IPS DF 6.9 (cell line): ENCODE measurements at places on chromosomes 6 and 20.

DNA sequence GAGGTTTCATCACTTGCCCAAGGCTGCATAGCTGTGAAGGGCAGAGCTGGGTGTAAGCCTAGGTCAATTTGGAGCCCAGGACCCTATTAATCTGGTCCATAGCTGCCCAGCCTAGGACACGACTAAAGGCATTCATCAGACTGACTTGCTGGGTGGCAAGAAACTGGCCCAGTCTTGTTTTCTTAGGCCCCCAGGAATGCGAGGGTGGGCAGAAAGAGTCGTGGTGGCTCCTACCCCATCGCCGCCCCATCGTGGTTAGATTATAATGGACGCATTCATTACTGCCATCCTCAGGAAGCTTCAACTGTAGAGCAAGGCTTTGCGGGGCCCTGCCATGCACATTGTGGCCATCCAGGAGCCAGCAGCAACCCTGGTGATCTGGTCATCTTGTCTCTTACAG lies 16.1 kb downstream of the DYNLRB1 start:
- peaks cover 25% of the 10 kb centered on the region; the same call in 1 of the 2 replicates for H3K36me3 ChIP-seq
- no peaks in the 10 kb centered on the region for H3K4me1 ChIP-seq

DNA sequence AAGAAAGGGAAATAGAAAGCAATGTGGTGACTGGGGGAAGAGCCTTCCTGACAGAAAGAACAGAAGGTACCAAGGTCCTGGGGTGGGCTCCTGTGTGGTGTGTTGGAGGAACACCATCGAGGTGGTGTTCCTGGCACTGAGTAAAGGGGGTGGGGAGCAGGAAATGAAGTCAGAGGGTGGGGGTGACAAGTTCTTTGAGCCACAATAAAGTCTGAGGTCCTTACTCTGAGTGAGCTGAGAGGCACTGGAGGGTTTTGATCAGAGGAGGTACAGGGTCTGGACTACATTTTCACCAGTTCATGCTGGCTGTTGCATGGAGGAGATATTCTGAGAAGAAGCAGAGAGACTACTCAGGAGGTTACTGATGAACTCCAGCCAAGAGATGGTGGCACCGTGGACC lies 198.2 kb downstream of the GMPR start:
- H3K27ac ChIP-seq: no peak overlapping the region
- H3K4me1 ChIP-seq: no peaks in the 10 kb centered on the region
- no peak for DNase-seq
- no peak overlapping the region for H3K4me3 ChIP-seq
- H3K36me3 ChIP-seq: no peaks in the 10 kb centered on the region; the same call in 1 of the 2 replicates
- H3K27me3 ChIP-seq: no peaks in the 10 kb centered on the region

DNA sequence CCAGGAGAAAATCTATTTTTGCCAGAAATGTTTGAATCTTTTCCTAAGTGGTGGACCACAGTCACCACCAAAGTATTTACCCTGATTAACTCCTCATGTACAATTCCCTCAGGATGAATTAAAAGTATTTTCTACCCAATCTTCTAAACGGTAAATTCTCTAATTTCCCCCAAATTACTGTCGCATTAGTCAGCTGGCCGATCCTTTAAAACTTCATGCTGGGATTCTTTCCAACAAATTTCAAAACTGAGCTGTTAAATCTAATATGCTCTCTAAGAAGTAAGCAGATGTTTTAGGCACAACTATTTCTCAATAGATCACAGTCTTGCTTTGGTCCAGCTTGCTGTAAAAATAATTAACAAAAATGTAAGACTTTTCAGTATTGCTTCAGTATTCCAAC lies 447.2 kb downstream of the FRK start:
- no peak overlapping the region for H3K4me3 ChIP-seq
- H3K27me3 ChIP-seq: no peaks in the 10 kb centered on the region
- no peaks in the 10 kb centered on the region for H3K4me1 ChIP-seq
- DNase-seq: no peak

GRCh38 chr20:25276533-25277050 lies 28.7 kb downstream of the PYGB start:
- peaks cover 19% of the 10 kb centered on the region for H3K36me3 ChIP-seq
- H3K4me1 ChIP-seq: no peaks in the 10 kb centered on the region
- no peaks in the 10 kb centered on the region for H3K27me3 ChIP-seq
- DNase-seq: no peak

DNA sequence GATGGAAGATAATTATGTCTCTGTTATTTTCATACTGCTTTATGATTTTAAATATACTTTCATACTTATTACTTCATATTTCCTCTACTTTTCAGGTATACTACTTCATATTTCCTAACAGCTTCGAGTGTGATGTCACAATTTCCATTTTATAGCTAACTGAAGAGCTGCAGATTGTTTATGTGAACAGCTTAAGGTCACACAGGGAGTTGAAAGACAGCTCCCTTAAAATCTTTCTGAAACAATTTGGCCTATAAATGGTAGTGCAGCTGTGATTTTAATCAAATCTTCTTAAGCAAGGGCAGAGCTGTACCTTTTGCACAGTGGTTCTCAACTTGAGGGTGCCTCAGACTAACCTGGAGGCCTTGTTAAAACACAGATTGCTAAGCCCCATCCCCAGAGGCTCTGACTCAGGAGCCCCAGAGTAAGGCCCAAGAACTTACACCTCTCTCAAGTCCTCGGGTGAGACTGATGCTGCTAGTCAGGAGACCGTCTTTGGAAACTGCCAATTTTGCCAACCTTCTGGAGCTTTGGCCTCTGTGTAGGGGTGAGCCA lies 347.0 kb upstream of the HSF2 start:
- no peaks in the 10 kb centered on the region for H3K4me1 ChIP-seq
- H3K27me3 ChIP-seq: no peaks in the 10 kb centered on the region
- H3K27ac ChIP-seq: no peak overlapping the region
